ENCODE measurements at places on chromosomes 4 and X.
A peak's percentile ranks its signal among the peaks of the same experiment; 100 is the strongest.

GRCh38 chrX:111662292-111662691, 18.7 kb upstream of the ALG13 start:
- no peak for DNase-seq

- peak; percentile 40 for DNase-seq
Measured at GRCh38 chr4:89305712-89306437, 1.7 kb downstream of the GPRIN3 start.

DNA sequence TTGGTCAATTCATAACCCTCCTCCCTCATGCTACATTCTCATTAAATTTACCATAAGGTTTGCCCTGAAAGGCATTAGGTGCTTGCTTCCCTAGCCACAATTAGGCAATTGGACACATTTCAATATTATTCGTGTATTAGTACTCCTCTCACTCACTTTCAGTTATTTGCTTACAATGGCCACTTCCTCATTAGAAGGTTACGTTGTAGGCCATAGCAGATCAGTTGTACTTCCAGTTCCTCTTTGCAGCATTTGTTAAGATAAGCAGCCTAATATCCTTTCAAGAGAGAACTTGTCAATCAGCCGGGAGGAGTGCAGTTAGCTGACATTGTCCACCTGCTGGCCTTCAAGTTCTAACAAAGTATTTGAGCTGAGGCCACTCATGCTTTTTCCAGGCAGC, 1017.2 kb downstream of the PCDH7 start:
- no peak for DNase-seq

DNA sequence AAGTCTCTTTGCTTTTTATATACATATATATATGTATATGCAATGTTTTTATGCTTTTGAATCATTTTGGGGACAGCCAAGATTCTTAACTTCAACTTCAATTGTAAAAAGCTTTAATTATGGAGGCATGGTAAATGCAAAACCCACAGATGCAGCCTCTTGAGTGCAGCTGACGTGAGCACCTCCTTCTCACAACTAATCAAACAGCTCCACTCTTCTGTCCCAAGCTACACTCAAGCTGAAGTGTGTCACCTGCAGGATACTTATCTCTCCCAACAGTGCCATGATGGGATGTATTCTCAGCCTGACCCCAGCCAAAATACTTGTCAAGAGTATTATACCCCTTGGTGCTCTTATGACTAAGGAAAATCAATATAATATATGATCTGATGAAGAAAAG, 60.7 kb upstream of the BLTP1 start:
- DNase-seq = no peak

DNA sequence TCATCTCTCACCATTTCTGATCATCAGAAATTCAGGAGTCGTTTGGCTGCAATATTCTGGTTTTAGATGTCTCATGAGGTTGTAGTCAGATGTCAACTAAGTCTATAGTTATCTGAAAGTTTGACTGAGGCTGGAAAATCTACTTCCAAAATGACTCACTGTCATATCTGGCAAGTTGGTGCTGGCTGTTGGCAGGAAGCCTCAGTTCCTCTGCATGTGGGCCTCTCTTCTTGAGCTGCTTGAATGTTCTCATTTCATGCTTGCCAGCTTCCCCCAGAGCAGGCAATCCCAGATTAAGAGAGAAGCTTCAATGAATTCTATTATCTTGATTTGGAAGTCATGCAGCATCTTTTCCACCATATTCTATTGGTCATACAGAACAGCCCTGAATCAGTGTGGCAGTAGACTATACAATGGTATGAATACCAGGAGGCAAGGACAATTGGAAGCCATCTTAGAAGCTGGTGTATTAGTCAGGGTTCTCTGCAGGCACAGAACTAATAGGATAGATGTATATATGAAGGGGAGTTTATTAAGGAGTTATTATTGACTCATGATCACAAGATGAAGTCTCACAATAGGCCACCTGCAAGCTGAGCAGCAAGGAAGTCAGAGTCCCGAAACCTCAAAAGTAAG, 46.8 kb upstream of the ELF2 start:
- DNase-seq = peak; percentile 63

GRCh38 chrX:50747471-50747900, 66.5 kb downstream of the SHROOM4 start:
- DNase-seq = peak; percentile 40

GRCh38 chrX:14497184-14497666, 32.1 kb upstream of the GLRA2 start:
- DNase-seq = no peak

GRCh38 chr4:110415478-110415877, 60.5 kb upstream of the ENPEP start:
- no peak for DNase-seq
